ENCODE measurements at places on chromosomes 2 and 18.
A peak's percentile ranks its signal among the peaks of the same experiment; 100 is the strongest.

GRCh38 chr18:51135364-51135763 is 62.1 kb downstream of the MEX3C start:
- DNase-seq, result peak; percentile 25

- no peak for DNase-seq
These were observed 42.2 kb upstream of the SMAD7 start for GRCh38 chr18:48992791-48993555.

- DNase-seq, result no peak
These were observed 56.1 kb downstream of the TNP1 start for GRCh38 chr2:216803791-216804190.

- no peak for DNase-seq
These were observed 301.9 kb downstream of the PTH2R start for GRCh38 chr2:208708486-208708885.

- no peak for DNase-seq
These were observed 57.0 kb downstream of the CEP192 start for GRCh38 chr18:13048061-13048595.

GRCh38 chr18:2336690-2337392 is 234.5 kb downstream of the METTL4 start:
- no peak for DNase-seq

DNA sequence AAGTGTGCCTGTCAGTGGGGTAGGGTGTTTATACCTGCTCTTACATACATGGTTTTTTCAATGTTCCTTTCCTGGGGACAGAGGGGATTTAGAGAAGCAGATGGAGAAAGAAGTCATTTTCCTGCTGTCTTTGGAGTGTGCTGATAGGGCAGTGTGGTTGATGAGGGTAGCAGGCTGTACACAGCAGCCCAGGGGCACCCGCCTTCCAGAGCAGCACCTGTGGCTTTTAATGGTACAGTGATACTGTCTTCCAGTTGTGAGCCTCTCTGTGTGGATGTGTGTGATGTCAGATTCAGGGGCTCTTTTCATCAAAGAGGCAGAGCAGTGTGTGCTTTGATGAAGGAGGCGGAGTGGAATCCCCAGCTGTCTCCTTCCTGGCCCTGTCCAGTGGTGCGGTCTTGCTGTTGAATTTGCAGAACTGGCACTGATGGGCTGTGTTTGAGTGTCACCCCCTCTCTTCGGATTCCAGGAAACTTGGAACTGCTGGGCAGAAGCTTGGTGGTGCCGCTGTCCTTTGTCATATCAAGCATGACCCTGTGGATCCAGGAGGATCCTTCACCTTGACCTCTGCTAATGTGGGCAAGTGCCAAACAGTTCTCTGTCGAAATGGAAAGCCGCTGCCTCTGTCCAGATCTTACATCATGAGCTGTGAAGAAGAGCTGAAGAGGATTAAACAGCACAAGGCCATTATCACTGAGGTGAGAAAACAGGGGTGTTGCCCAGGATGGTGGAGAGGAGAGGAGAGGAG is 259.8 kb downstream of the PHLPP1 start:
- DNase-seq, result no peak

DNA sequence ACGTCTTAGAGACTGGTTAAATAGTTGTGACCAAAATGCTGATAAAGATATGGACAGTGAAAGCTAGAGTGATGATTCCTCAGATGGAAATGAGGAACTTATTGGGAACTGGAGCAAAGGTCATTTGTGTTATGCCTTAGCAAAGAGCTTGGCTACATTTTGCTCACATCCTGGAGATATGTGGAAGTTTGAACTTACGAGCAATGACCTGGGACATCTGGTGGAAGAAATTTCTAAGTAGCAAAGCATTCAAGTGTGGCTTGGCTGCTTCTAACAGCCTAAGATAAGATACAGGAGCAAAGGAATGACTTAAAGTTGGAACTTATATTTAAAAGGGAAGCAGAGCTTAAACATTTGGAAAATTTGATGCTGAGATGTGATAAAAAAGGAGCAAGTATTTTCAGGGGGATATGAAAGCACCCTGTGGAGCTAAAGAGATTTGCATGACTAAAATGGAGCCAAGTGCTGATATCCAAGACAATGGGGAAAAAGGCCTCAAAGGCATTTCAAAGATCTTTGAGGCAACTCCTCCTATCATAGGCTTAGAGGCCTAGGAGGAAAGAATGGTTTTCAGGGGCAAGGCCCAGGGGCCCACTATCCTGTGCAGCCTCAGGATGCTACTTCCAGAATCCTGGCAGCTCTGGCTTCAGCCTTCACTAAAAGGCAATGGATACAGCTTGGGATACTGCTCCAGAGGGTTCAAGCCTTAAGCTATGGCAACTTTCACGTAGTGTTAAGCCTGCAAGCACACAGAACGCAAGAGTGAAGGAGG is 124.1 kb upstream of the KLHL14 start:
- no peak for DNase-seq

GRCh38 chr2:224180810-224181209 is 141.7 kb upstream of the SERPINE2 start:
- DNase-seq, result no peak

- DNase-seq, result no peak
These were observed 255.4 kb downstream of the ALPK2 start for GRCh38 chr18:58373481-58373880.

Measured in HTR-8/SVneo (cell line).